Activated CD4-positive, alpha-beta T cell treated with anti-CD3 and anti-CD28 coated beads, Interleukin-2, amount 10 ng/mL, durations not matched to agents 24 days and 14 days (primary cell): ENCODE measurements at places on chromosomes 13 and 19. TPM values are rescaled to one million over a fixed set of nuclear protein-coding genes. Genes with fewer than 3 reads are reported as not detected.

GRCh38 chr19:38252941-38253691 lies 3.1 kb downstream of the PPP1R14A start:
- H3K27ac ChIP-seq, result peak overlapping the region; percentile 71
- peaks cover 12% of the 10 kb centered on the region for H3K27me3 ChIP-seq
- peaks cover 6% of the 10 kb centered on the region for H3K36me3 ChIP-seq
- H3K4me3 ChIP-seq, result peak overlapping the region; percentile 58

TSHZ3 gene
- 1.3 and 1.6 TPM in 2 replicates for total RNA-seq

DNA sequence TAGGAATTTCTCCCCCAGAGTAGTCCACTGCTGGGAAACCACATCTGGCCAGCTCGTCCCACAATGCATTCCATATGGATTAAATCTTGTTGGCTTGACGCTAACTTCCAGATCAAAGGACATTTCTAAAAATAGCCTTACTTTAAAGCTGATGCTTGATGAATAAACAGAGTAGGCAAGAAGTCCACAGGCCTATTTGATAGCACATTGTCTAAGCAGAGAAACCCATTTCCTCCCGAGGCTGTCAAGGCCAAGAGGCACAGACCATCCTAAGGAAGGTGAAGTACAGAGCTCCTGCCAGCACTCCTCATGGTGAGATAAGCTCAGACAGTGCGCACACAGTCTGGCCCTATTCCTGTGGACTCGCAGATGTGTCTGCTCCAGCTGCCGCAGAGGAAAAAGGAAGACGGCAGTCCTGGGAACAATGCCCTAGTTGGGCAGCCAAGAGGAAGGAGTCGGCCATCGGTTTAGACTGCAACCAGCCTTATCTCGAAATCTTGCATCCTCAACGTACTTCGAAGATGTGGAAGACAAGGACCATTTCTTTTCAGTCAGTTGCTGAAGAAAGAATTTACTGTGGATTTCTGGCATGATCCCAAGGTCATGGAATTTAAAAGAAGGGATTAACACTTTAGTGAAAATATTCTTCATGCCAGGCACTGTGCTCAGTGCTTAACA lies 156.8 kb downstream of the RGCC start:
- DNase-seq, result no peak
- H3K27me3 ChIP-seq, result no peaks in the 10 kb centered on the region
- peaks cover 22% of the 10 kb centered on the region for H3K36me3 ChIP-seq
- H3K4me1 ChIP-seq, result peaks cover 1% of the 10 kb centered on the region
- H3K4me3 ChIP-seq, result no peak overlapping the region

GRCh38 chr19:47109541-47110375 lies 3.8 kb downstream of the ZC3H4 start:
- peak overlapping the region; percentile 100 for H3K27ac ChIP-seq
- H3K4me1 ChIP-seq, result peaks cover 60% of the 10 kb centered on the region
- DNase-seq, result peak; percentile 89
- no peaks in the 10 kb centered on the region for H3K27me3 ChIP-seq
- peaks cover 45% of the 10 kb centered on the region for H3K36me3 ChIP-seq

LIPE gene
- total RNA-seq, result 35.0 and 39.1 TPM in 2 replicates

SSC5D gene
- 0.19 and 0.21 TPM in 2 replicates for total RNA-seq

RNF225 gene
- total RNA-seq, result 0.54 and 1.1 TPM in 2 replicates

DNA sequence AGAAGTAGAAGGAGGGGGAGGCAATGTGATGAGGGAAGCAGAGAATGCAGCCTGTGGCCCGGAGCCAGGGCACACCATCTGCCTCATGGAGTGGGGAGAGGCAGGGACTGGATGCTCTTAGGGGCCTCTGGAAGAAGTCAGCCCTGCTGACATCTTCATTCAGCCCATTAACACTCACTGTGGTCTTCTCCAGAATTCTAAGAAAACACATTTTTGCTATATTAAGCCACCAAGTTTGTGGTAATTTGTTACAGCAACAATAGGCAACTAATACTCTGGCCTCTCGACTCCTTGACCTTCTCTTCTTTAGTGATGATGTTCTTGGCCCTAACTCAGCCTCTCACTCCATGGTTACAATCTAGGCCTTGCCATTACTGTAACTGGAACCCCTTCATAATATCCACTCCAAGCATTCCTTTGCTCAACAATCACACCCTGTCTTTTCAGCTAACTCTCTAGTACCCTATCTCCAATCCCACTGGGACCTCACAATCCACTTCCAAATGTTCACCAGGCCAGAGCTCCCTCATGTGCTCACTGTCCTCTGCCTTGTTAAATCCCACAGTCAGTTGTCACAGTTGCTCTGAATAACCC lies 98.5 kb downstream of the MIPEP start:
- no peak overlapping the region for H3K27ac ChIP-seq
- H3K36me3 ChIP-seq, result no peaks in the 10 kb centered on the region
- no peak for DNase-seq
- H3K4me3 ChIP-seq, result no peak overlapping the region
- H3K27me3 ChIP-seq, result no peaks in the 10 kb centered on the region

GRCh38 chr19:56156768-56157167 lies 15.7 kb downstream of the ZNF444 start:
- H3K36me3 ChIP-seq, result peaks cover 32% of the 10 kb centered on the region
- H3K27me3 ChIP-seq, result no peaks in the 10 kb centered on the region
- H3K4me3 ChIP-seq, result no peak overlapping the region
- DNase-seq, result no peak

- no peak for DNase-seq
- H3K27ac ChIP-seq, result no peak overlapping the region
- no peak overlapping the region for H3K4me3 ChIP-seq
- H3K36me3 ChIP-seq, result no peaks in the 10 kb centered on the region
- H3K27me3 ChIP-seq, result no peaks in the 10 kb centered on the region
- H3K4me1 ChIP-seq, result no peaks in the 10 kb centered on the region
Measured at GRCh38 chr13:108674771-108675170, 45.4 kb downstream of the MYO16 start.

- H3K4me1 ChIP-seq, result peaks cover 44% of the 10 kb centered on the region
- no peak overlapping the region for H3K4me3 ChIP-seq
- H3K27ac ChIP-seq, result no peak overlapping the region
- H3K36me3 ChIP-seq, result peaks cover 32% of the 10 kb centered on the region
- H3K27me3 ChIP-seq, result no peaks in the 10 kb centered on the region
Measured at GRCh38 chr13:99269627-99270241, 11.6 kb upstream of the GPR18 start.

- no peak overlapping the region for H3K4me3 ChIP-seq
- no peak overlapping the region for H3K27ac ChIP-seq
- H3K27me3 ChIP-seq, result peaks cover 11% of the 10 kb centered on the region
- peaks cover 8% of the 10 kb centered on the region for H3K4me1 ChIP-seq
- DNase-seq, result no peak
Measured at GRCh38 chr13:21048901-21049698, 12.3 kb downstream of the LATS2 start.

GRCh38 chr19:2488405-2488941 lies 12.5 kb downstream of the GADD45B start:
- H3K27me3 ChIP-seq, result peaks cover 65% of the 10 kb centered on the region
- H3K27ac ChIP-seq, result no peak overlapping the region
- H3K4me3 ChIP-seq, result no peak overlapping the region
- DNase-seq, result no peak

ZNF561 gene
- total RNA-seq, result 35.3 and 37.2 TPM in 2 replicates

KLF2 gene
- 2.2 and 3.7 TPM in 2 replicates for total RNA-seq

ICAM3 gene
- total RNA-seq, result 104 and 108 TPM in 2 replicates

PPP1R13L gene
- total RNA-seq, result 12.7 and 13.4 TPM in 2 replicates

SPC24 gene
- total RNA-seq, result 33.1 and 33.8 TPM in 2 replicates

- no peak overlapping the region for H3K27ac ChIP-seq
- peaks cover 26% of the 10 kb centered on the region for H3K36me3 ChIP-seq
- DNase-seq, result no peak
- H3K27me3 ChIP-seq, result no peaks in the 10 kb centered on the region
Measured at GRCh38 chr13:100645382-100645781, 29.2 kb downstream of the TMTC4 start.

LILRB4 gene
- total RNA-seq, result not detected in 2 replicates

GRCh38 chr13:49836516-49836915 lies 44.0 kb upstream of the KPNA3 start:
- H3K27ac ChIP-seq, result no peak overlapping the region
- no peaks in the 10 kb centered on the region for H3K36me3 ChIP-seq
- peaks cover 5% of the 10 kb centered on the region for H3K27me3 ChIP-seq
- no peak overlapping the region for H3K4me3 ChIP-seq
- no peaks in the 10 kb centered on the region for H3K4me1 ChIP-seq

- H3K4me1 ChIP-seq, result no peaks in the 10 kb centered on the region
- DNase-seq, result no peak
- no peak overlapping the region for H3K27ac ChIP-seq
- peaks cover 12% of the 10 kb centered on the region for H3K27me3 ChIP-seq
- no peak overlapping the region for H3K4me3 ChIP-seq
Measured at GRCh38 chr19:48770266-48770665, 14.9 kb downstream of the FGF21 start.

DNA sequence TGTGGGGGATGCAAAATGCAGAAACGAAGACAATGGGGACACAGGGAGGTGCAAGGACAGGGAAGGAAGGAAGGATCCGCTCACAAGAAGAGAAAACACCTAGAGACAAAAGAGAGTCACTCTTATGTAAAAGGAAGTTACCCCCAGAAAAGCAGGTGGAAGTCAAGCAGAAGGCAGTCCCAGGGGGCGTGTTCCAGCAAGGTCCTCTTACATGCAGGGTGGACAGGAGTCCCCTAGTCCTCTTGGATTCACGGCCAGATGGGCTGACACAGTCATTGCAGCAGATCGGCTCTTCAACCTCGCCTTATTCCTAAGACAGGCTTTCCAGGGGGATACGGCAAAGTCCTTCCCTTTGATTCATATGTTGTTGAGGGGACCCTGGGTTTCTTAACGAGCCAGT lies 83.9 kb upstream of the SPATA13 start:
- no peaks in the 10 kb centered on the region for H3K36me3 ChIP-seq
- peaks cover 8% of the 10 kb centered on the region for H3K27me3 ChIP-seq
- no peak for DNase-seq
- H3K4me3 ChIP-seq, result no peak overlapping the region
- peaks cover 4% of the 10 kb centered on the region for H3K4me1 ChIP-seq

CBY2 gene
- total RNA-seq, result not detected in 2 replicates

GRCh38 chr13:96575423-96576320 lies 418.6 kb downstream of the OXGR1 start:
- H3K4me3 ChIP-seq, result no peak overlapping the region
- H3K27ac ChIP-seq, result no peak overlapping the region
- no peak for DNase-seq
- H3K27me3 ChIP-seq, result no peaks in the 10 kb centered on the region
- H3K36me3 ChIP-seq, result no peaks in the 10 kb centered on the region

DNA sequence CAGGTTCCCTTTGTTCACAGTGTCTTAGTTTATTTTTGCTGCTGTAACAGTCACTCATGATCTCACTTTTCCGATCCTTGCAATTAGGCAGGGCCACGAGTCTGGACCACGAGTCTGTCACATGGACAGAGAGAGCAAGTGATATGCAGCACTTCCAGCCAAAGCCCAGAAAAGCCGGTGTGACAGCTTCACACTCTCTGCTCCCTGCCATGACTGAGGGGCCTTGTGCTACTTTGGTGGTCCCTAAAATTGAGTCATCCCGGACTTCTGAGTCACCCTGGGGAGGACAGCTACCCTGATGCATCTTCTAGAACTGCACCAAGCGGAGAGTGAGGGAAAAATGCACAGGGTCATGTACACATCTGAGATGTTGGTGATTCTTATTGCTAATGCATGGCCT lies 179.6 kb downstream of the EFNB2 start:
- DNase-seq, result no peak
- no peak overlapping the region for H3K27ac ChIP-seq
- H3K4me3 ChIP-seq, result no peak overlapping the region

DNA sequence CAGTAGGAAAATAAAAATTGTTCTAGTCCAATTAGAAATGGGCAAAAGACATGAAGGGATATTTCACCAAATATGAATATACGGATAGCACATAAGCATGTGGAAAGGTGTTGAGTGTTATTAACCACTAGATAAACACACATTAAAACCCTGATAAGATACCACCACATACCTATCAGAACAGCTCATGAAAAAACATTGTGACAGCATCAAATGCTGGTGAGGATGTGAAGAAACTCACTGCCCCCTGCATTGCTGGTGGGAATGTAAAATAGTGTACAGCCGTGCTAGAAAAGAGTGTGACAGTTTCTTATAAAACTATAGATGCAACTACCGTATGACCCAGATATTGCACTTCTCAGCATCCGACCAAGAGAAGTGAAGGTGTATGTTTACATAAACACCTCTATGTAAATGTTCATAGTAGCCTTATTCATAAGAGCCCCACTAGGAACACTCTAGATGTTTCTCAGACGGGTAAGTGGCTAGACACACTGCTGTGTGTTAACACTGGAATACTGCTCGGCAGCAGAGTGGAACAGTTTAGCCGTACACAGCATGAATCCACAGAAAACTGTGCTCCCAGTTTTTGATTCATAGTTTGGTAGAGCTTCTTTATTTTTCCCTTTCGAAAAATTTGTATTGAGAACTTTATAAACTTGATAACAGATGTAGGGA lies 321.1 kb downstream of the MYO16 start:
- H3K4me3 ChIP-seq, result no peak overlapping the region
- H3K4me1 ChIP-seq, result no peaks in the 10 kb centered on the region
- H3K27ac ChIP-seq, result no peak overlapping the region
- peaks cover 3% of the 10 kb centered on the region for H3K27me3 ChIP-seq

DNA sequence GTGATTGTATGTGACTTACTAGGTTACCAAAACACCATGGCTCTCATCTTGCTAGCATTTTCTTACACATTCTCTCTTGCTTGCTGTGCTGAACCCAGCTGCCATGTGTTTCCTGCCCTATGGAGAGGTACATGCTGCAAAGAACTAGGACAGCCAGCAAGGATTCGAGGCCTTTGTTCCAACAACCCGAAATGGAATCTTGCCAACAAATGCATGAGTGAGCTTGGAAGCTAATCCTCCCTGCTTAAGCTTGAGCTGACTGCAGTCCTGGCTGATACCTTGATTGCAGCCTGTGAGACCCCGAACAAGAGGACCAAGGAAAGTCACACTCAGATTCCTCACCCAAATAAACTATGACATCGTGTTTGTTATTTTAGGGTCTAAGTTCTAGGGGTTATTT lies 651.2 kb downstream of the SLITRK6 start:
- H3K27me3 ChIP-seq, result no peaks in the 10 kb centered on the region
- H3K36me3 ChIP-seq, result no peaks in the 10 kb centered on the region
- no peak for DNase-seq
- H3K4me3 ChIP-seq, result no peak overlapping the region
- no peak overlapping the region for H3K27ac ChIP-seq
- H3K4me1 ChIP-seq, result no peaks in the 10 kb centered on the region

GRCh38 chr13:107864543-107865317 lies 350.6 kb downstream of the LIG4 start:
- H3K27ac ChIP-seq, result no peak overlapping the region
- H3K36me3 ChIP-seq, result no peaks in the 10 kb centered on the region
- H3K4me3 ChIP-seq, result no peak overlapping the region
- peak; percentile 61 for DNase-seq
- peaks cover 32% of the 10 kb centered on the region for H3K27me3 ChIP-seq

FCER2 gene
- total RNA-seq, result not detected in 2 replicates

DNA sequence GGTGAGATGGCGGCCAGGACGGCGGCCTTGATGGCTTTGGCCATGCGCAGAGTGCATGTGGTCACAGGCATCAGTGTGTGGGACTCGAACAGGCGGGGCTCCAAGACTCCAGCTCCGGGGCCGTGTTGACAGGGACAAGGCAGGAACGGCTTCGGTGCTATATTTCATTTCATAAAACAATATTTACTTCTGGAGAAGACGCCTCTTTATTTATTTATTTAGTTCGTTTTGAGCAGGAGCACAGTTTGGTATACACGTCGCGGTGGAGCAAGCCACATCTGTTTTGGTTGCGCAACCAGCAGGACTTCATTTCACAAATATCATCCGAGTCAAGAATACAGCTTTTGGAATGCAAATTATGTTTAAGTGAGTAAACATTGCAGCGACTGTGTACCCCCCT lies 166.7 kb upstream of the TSHZ3 start:
- no peak overlapping the region for H3K4me3 ChIP-seq
- no peak overlapping the region for H3K27ac ChIP-seq
- DNase-seq, result no peak
- H3K27me3 ChIP-seq, result no peaks in the 10 kb centered on the region

GRCh38 chr13:39451301-39451700 lies 151.7 kb downstream of the LHFPL6 start:
- no peak for DNase-seq
- no peaks in the 10 kb centered on the region for H3K4me1 ChIP-seq
- H3K4me3 ChIP-seq, result no peak overlapping the region
- no peaks in the 10 kb centered on the region for H3K36me3 ChIP-seq
- peaks cover 13% of the 10 kb centered on the region for H3K27me3 ChIP-seq
